ENCODE measurements at places on chromosomes 11 and 22.

DNA sequence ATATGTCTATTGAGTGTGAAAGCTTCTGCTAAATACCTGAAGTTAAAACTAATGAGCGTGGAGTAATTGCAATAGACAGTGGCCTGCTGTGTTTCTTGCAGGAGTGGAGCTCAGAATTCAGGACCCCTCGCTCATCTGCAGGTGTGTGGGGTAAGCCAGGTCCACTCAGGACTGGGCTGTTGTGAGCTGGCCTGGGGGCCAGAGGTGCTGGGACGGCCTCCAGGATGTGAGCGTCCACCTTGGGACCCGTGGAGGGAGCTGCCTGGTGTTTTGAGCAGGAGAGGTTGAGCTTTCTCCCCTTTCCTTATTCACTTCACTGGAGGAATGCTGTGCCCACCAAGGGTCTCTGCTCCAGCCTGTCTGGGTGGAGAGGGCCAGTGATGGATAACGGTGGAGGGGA, 681.2 kb downstream of the BRD1 start:
- DNase-seq, result no peak

- no peak for DNase-seq
These were observed 2423.4 kb downstream of the LRRC4C start for GRCh38 chr11:39036021-39036420.

DNA sequence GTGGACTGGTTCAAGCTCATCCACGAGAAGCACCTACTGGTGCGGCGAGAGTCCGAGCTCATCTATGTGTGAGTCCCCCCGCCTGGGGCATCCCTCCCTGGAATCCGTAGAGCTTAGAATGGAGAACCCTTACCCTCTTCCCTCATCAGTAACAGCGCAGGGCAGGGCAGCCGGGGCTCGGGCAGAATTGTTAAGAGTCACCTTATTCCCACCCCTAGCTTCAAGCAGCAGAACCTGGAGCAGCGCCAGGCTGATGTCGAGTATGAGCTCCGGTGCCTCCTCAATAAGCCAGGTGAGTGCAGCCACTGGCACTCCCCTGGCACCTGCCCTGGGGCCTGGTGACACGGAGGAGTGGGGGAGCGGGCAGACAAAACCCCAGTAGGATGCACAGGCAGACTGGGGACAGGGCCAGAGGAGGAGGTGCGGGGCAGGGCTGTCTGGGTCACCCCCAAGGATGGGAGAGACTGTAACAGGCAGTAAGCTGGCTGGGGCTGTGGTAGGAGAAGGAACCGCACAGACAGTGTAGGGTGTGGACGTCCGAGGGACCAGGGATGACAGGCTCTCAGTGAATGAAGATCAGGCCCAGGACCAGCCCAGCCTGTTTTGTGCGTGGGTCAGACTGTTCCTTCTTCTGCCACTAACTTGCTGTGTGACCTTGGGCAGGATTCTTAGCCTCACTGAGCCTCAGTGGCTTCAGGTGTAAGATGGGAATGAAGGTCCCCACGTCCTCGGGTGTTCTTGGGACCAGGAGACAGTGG, 20.4 kb downstream of the C22orf23 start:
- no peak for DNase-seq

- no peak for DNase-seq
These were observed 64.9 kb upstream of the CHRM4 start for GRCh38 chr11:46456269-46457001.

DNA sequence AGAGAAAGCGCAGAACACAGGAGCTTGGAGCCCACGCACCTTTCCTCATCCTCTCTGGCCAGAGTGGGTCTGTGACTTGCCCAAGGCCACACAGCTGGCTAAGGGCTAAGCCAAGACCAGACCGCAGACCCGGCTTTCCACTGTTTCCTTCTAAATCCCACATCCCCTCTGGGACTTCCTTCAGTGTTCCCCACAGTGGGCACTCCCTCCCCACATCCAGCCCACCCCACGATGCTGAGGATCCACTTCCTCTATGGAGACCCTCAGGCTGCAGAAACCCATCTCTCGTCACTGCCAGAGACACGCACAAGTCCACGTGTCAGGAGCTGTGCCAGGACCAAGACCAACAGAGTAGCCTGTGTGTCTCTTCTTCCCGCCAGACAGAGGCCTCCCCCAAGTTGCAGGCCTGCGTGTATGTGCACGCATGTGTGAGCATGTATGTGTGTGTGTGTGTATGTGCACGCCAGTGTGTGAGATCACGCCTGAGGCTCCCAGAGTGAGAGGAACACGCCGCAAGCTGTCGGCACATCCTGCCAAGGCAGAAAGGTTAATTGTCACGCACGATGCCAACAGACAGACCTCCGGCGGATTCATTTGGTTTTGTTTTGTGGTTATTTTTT, 21.6 kb downstream of the PDGFB start:
- no peak for DNase-seq

- DNase-seq, result no peak
These were observed 363.3 kb upstream of the CCDC90B start for GRCh38 chr11:83649528-83649855.

- no peak for DNase-seq
These were observed 599 bp upstream of the PPP2R1B start for GRCh38 chr11:111766834-111767142.

DNA sequence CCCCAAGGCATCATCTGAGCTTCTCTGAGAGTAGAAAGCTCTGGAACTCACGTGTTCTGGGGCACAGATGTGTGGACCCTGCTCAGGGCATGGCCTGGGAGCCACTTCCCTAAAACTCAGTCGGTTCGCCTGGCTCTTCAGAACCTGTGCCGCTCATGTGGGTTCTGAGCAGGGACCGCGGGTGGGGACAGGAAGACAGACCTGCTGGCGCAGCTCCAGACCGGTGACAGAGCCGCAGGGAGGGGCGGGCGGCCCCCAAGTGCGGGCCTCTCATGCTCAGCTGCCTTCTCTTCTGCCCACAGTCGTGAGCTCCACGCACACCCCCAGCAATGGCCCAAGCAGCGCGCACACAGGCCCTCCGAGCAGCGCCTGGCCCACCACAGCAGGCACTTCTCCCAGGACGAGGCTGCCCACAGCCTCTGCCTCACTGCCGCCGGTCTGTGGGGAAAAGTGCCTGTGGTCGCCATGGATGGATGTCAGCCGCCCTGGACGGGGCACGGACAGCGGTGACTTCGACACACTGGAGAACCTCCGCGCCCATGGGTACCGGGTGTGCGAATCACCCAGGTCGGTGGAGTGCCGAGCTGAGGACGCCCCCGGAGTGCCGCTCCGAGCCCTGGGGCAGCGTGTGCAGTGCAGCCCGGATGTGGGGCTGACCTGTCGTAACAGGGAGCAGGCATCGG, 24.2 kb downstream of the MUC5AC start:
- DNase-seq, result no peak

DNA sequence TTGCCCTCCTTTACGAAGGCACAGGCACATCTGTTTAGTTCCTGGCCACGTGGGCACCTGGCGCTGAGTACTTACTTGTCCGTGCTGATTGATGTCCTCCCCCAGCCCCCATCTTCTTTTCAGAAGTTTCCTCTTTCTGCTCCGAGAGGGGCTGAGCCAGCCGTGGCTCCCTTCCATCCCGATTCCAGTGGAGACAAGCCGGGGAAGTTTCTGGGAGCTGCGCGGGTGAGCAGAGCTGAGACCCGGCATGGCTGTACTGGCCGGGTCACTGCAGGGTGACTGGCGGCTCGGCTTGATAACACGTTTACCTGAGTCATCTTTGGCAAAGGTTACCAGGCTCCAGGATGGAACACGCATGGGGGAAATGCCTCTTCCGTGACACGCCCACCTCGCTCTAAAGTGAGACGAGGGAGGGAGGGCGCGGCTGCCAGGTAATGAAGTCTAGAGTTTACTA, 45.4 kb upstream of the ATXN10 start:
- no peak for DNase-seq

DNA sequence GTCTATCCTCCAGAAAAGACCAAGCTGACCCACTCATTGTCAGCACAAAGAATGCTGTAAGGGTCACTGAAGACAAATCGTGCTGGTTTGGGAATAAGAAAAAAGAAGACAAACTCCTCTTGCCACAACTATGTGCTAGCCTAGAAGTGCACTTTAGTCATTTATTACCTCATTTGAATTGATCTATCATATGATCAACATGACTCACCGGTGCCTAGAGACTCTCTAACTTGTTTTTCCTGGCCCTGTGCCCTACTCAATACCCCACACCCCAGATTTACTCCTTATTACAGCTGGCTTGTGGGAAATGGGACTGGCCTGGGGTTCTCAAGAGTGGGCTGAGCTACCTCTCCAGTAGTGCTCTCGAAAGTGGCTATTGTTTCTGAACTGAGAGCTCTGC, 35.9 kb upstream of the HORMAD2 start:
- DNase-seq, result no peak

DNA sequence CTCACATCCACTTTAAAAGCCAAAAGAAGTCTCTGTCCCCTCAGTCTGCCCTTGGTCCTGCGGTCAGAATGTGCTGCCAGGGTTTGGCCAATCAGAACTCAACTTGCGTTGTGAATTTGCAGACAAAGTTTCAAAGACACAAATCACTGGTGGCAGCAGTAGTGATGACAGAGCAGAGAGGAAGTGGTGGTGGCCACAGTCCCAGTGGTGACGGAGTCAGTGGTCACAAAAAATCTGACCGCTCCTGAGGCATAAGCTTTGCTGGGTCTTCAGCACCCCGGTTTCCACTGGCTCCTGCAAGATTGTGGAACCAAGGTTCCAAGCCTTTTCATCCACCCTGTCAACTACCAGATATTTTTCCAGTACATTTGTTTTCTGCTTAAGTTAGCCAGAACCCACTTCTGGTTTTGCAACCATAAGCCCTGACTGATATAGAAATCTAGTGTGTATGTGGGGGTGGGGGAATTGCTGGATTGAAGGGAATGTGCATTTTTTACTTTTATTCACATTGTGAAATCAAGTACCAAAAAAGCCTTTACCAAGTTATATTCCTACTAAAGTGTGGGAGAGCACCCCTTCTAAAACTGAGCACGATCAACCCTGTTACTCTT, 112.3 kb downstream of the TMPRSS5 start:
- DNase-seq, result no peak

- DNase-seq, result no peak
These were observed 81.5 kb upstream of the MYOD1 start for GRCh38 chr11:17637901-17638300.

DNA sequence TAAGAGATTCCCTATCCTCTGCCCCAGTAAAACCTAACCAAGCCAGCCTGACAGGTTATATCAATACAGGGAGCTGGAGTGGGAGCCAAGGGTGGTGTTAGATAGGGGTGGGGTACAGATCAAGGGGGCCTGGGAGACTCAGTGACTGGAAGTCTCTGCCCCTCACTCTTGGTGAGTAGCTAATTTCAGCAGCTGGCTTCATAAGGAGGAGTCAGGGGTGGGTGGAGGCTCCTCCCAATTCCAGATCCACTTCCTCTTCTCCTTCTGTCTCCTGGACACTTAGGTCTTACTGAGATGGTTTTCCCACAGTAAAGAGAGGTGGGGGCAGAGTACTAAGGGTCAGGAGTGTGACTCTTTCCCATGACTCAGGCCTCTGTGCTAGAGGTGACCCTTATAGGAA, 1.1 kb upstream of the VSIG2 start:
- DNase-seq, result no peak

DNA sequence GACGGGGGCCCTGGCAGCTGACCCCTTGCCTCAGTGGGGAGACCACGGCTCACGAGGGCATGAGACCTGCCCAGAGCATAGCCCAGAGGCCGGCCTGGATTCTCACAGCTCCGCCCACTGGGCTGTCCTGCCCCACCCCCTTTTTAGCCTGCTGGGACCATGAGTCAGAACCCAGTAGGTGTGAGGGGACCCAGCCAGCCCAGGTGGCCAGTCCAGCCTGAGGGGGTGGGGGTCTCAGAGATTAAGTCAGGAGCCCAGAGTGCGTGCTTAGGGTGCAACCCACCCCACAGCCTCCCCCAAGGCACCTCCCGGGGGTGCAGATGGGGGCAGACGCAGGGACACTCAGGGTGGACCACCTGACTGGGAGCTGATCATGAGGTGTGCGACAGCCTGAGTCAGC, 40.1 kb upstream of the PPARA start:
- DNase-seq, result no peak

GRCh38 chr11:8389029-8389996, 125.6 kb upstream of the LMO1 start:
- no peak for DNase-seq

- DNase-seq, result no peak
These were observed 34.6 kb upstream of the CEP126 start for GRCh38 chr11:101880222-101880621.

- DNase-seq, result no peak
These were observed 112.1 kb downstream of the SLC1A2 start for GRCh38 chr11:35307221-35307621.

All from H1 (cell line).